ENCODE measurements at places on chromosomes 12 and 14.

DNA sequence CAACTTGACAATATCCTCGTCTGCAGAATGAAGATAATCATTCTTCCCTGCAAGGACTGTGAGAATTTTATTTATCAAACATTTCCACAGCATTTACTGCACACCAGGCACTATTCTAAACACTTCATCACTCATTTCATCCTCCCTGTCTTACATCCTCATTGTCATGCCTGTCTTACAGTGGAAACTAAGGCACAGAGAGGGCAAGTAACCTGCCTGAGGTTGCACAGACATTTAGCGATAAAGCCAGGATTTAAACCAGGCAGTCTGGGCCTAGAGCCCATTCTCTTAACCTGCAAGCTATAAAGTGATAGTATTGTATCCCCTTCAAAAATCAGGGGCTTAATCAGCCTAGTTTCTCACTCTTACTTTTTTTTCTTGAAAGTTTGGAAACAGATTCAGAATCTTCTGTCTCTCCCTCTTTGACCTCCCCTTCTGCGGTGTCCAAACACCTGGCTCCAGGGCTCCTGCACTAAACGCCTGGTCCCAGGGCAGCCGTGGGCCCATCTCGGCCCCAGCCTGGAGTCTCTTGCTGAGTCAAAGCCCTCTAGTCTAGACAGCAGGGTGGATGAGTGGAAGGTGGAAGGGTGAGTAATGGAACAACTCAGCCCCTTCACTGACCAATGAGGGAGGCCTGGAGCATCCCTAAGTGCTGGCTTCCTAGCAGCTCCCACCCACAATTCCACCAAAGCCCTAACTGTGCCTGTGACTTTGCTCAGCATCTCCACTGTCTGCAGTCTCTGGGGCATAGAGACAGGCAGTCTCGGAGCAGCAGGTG lies 12.5 kb downstream of the ISM2 start:
- no peak for DNase-seq

GRCh38 chr14:93958567-93959238 lies 17.7 kb downstream of the ASB2 start:
- DNase-seq = no peak

DNA sequence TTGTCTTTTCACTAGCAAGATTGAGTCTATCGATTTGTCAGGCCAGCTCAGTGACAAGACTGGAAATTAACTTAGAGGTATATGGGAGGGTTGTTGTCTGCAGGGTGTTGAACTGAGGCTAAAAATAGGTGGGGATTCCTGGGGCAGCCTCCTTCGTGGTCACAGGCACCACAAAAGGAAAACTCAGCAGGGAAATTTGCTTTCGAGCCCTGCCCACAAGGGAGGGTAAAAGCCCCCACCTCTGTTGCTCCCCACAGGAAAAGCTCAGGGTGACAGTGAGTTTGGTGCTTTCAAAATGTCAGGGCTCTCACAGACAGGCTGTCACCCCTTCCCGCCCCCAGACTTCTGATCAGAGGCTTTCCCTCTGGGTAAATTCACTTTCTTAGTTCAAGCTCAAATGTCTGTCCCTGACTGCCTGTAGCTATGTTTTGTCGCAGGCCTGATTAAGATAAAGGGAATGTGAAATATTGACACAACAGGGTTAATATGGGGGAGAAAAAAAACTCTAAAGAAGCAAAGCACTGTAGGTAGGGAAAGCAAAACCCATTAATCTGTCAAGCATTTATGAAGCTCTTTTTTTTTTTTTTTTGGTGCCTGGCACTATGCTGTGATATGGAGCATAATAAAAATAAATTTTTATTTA lies 11.7 kb upstream of the NFKBIA start:
- DNase-seq = peak; percentile 39

DNA sequence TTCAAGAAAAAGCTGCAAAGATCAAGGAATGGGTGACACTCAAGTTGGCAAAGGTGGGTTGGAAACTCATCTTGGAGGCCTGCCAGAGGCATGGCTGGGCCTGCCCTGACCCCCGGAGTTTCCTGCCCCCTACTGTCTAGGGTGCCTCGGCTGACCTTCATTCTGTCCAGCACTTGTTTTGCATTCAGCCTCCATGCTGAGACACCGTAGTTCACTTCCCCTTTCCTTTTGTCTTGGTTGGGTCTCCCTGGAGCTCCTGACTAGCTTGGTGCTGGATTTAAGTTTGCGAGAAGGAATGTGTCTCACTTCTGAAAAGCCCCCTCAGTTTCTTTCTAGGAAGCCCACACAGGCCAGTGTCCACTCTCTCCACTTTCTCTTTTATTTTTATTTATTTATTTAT lies 26.5 kb downstream of the PLEKHH1 start:
- no peak for DNase-seq

GRCh38 chr12:108594-108993 lies 42.0 kb downstream of the IQSEC3 start:
- no peak for DNase-seq

- no peak for DNase-seq
Observed at GRCh38 chr12:124240493-124240892, 54.4 kb upstream of the RFLNA start.

- no peak for DNase-seq
Observed at GRCh38 chr12:122749569-122750332, 2.9 kb upstream of the DENR start.

DNA sequence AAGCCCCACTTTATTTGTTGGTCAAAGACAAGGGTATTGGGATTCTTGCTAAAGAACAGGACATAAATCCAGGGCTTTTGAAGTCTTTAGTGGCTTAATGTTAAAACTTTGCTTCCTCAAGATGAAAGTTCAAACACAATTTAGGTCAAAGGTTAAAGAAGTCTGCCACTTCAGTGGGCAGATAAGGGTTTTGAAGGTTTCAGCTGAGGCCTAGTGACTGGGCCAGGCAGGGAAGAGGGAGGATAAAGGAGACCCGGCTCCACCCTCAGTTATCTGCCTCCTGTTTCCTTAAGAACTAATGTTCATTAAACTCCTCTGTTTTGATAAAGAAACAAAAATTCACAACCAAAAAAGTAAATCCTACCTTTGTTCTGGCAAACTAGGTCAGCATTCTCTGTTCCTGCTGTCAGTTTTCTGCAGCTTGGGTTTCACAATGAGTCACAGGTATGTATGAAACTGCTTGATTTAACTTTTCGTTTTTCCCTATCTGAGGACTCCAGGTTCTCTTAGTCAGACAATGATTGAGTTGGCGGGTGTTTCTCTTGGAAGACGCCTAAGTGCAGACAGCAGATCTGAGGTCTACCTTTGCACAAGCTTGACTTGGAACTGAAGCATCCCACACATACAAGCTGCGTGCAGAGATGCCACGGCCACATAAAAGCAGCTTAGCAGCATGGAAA lies 208.3 kb downstream of the EXOC5 start:
- no peak for DNase-seq

- DNase-seq = no peak
Observed at GRCh38 chr12:61365001-61365400, 895.2 kb upstream of the USP15 start.

DNA sequence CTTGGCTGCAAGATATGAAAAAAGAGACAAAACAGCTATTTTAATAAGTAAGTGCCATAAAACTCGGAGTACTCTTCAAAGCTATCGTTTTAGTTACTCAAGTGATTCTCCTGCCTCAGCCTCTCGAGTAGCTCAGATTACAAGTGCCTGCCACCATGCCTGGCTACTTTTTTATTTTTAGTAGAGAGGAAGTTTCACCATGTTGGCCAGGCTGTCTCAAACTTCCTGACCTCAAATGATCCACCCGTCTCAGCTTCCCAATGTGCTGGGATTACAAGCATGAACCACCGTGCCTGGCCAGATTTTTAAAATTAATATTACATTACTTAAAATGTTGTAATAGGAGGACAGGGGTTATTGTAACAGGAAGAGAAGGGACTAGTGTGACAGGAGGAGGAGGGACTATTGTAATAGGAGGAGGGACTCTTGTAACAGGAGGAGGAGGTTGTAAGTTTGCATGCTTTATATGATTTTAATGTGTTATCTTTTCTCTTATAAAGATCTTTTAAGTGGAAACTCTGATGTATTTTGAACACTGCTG lies 61.3 kb downstream of the KITLG start:
- no peak for DNase-seq

DNA sequence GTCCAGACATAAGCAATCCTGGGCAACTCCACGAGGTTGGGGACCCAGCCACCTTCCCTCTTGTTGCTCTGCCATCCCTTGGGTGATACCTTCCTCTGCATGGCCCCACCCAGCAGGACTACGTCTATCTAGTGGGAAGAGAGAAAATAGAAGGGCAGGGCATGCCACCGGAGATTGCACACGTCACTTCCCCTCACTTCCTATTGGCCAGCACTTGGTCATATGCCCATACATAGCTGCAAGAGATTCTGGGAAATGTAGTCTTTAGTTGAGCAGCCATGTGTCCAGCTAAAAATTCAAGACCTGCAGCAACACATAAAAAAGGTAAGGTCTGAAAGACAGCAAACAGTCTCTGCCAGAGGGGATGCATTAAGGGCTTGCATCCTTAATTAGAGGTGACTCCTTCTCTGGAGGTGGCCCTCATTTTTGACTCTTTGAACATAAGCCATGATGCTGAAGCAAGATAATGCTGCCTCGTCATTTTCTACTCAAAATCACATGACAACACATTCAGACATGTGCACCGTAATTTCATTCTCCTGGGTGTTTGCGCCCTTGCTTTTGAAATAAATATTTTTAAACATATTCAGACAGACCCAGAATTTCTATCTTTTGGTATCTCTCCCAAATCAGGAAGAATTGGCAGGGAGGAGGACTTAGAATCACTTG lies 91.8 kb upstream of the PWP1 start:
- no peak for DNase-seq

DNA sequence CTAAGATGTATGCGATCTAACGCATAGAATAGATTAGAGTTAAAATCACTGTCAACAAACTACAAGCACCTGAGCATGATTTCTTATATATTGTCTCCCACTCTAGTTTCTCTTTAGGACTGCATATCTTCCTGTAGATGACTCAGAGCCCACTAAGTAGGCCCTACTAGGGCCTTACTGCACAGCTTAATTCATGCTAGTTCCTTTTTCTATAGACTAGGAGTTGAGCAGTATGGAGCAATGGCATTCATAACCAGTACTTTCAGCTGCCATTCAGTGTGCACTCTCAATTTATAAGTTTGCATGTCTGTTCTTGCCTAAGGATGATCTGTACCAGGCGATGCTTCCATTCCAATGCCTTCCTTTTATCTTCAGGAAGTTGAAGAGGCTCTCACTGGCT lies 103.5 kb downstream of the METTL25 start:
- no peak for DNase-seq

DNA sequence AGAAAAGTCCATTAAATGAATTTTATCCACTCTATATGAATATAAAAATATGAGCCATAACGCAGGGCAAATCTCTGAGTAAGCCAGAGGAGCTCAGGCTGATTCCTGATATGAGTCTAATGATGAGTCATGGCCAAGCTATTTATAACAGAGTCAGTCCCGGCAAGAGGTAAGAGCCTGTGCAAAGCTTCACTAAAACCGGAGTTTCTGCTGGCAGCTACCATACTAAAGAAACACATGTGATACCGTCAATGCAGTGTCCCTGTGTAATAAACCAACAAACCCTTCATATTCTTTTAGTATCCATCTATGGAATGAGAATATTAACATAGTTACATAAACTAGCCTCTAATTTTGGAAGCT lies 319.4 kb downstream of the KCNC2 start:
- DNase-seq = no peak

- DNase-seq = no peak
Observed at GRCh38 chr12:109818253-109818652, 14.9 kb downstream of the TRPV4 start.

DNA sequence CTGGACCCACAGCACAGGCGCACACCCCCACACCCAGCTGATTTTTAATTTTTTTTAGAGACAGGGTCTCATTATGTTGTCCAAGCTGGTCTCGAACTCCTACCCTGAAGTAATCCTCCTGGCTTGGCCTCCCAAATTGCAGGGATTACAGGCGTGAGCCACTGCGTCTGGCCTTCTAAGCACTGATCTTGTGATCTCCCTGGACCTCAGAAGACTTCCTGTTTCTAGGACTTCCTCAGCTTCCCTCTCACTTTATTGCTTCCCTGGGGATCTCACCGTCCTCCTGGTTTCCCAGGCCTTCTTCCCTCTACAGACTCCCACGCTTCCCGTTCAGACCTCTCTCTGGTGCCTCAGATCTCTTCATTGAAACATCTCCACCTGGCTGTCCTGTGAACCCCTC lies 13.8 kb downstream of the ZNF839 start:
- DNase-seq = no peak

GRCh38 chr12:14207905-14208551 lies 157.5 kb upstream of the ATF7IP start:
- no peak for DNase-seq

- DNase-seq = no peak
Observed at GRCh38 chr12:106174876-106175275, 36.1 kb upstream of the NUAK1 start.

DNA sequence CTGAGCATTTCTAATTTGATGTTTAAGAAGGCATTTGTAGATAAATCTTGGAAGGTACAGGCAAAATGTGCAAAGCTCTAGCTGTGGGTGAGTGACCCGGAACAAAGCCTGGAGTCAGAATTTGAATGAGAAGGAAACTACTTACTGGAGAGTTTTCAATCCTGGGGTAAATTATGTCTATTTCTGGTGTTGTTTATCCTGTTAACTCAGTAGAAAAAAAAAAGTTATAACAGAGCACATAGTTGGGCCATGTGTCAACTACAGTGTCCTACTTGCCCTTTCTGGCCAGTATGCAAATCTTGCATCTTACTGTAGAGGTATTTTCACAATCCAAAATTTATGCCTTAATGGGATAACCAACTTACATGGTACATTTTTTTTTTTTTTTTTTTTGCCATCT lies 182.3 kb downstream of the SYNE2 start:
- DNase-seq = no peak

GRCh38 chr14:33564774-33565630 lies 385.9 kb downstream of the EGLN3 start:
- no peak for DNase-seq

DNA sequence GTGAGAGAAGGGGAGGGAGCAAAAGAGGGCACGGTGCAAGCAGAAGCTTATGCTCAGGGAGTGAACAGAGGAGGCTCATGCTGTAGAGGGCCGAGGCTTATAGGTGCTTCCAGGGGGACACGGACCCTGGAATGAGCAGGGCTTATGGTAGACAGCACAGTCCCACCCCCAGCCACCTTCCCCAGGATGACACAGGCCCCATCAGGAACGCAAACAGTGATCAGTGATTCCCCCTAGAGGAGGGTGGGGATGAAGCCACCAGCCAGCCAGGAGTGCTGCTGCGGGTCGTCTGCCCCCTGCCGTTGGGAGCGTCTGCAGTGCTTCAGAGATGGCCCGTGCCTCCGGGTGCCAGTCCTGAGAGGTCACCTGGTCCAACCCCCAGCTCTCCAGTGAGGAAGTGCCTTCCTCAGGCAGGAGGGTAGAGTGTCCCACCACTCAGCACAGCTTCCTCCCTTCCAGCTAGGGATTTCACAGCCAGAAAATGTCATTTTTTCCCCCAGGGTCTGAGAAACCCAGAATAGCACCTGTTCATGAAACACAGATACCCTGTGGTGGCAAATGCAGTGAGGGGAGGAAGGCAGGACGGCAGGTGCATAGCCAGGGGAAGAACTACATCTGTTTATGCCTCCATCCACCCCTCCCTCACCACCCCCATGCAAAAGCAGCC lies 60.7 kb downstream of the SLC6A12 start:
- DNase-seq = peak; percentile 32

GRCh38 chr14:93924592-93925355 lies 2.4 kb upstream of the FAM181A start:
- no peak for DNase-seq
